ENCODE measurements at places on chromosomes 1 and 21. TPM values are rescaled to one million over a fixed set of nuclear protein-coding genes. Genes with fewer than 3 reads are reported as not detected.

Gene KCNAB2
- total RNA-seq: 19.8 TPM

GRCh38 chr1:86646256-86646655 is 58.1 kb upstream of the SH3GLB1 start:
- no peaks in the 10 kb centered on the region for H3K36me3 ChIP-seq
- H3K4me1 ChIP-seq: no peaks in the 10 kb centered on the region
- no peak overlapping the region for H3K4me3 ChIP-seq
- H3K27ac ChIP-seq: no peak overlapping the region
- no peaks in the 10 kb centered on the region for H3K27me3 ChIP-seq
- no peak for DNase-seq

DNA sequence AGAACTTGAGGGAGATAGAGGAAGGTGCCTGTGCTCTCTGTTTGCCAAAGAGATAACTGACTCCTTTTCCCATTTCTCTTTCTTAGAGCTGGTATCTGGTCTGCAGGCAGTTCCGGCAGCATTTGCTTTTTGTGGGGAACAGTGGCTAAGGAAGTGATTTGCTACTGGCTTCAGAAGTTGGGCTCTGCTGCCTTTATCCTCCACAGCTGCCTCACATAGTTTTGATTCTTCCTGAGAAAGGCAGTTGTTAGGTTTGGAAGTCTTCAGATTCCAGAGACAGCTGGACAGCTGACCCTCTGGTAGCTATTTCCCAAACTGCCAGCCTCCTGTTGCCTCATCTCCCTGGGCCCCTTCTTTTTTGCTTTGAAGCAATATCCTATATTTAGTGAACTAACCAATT is 62.6 kb upstream of the MACF1 start:
- H3K36me3 ChIP-seq: no peaks in the 10 kb centered on the region
- H3K27ac ChIP-seq: peak overlapping the region; percentile 89
- no peaks in the 10 kb centered on the region for H3K27me3 ChIP-seq
- no peak overlapping the region for H3K4me3 ChIP-seq

- H3K4me1 ChIP-seq: no peaks in the 10 kb centered on the region
- H3K27ac ChIP-seq: no peak overlapping the region
- no peaks in the 10 kb centered on the region for H3K36me3 ChIP-seq
- DNase-seq: no peak
- no peak overlapping the region for H3K4me3 ChIP-seq
- no peaks in the 10 kb centered on the region for H3K27me3 ChIP-seq
Measured at GRCh38 chr21:17823846-17824245, 4.7 kb upstream of the C21orf91 start.

GRCh38 chr1:3067671-3068563 is 1.1 kb upstream of the PRDM16 start:
- H3K4me3 ChIP-seq: peak overlapping the region; percentile 81
- DNase-seq: no peak
- H3K36me3 ChIP-seq: no peaks in the 10 kb centered on the region

DNA sequence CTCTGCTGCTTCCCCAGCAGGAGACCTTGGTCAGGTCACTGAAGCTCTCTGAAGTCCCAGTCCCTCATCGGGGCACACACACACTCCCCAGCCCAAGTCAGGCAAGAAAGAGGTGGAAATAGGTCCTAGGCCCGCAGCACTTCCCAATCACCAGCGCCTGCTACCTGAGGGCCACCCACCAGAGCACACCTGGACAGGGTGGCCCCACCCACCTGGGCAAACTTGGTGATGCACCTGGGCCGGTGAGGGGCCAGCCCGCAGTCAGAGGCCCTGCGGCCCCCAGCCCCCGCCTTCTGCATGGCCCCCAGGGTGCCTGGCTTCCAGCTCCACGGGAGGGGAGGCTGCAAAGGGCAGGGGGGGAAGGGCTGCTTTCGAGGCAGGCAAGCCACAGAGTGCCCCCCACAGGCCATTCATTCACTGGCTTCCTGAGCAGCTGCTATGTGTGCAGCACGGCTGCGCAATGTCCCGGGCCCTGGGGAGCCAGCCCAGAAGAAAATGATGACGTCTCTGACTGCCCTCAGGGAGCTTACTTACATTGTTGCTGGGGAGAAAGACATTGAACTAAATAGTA is 4.7 kb downstream of the SH2D5 start:
- H3K27me3 ChIP-seq: peaks cover 4% of the 10 kb centered on the region
- peaks cover 10% of the 10 kb centered on the region for H3K4me1 ChIP-seq
- H3K36me3 ChIP-seq: no peaks in the 10 kb centered on the region
- DNase-seq: no peak
- H3K4me3 ChIP-seq: no peak overlapping the region
